Gastroesophageal sphincter (tissue), 4 donors: ENCODE measurements at places on chromosomes 3 and 15. TPM values are rescaled to one million over a fixed set of nuclear protein-coding genes. Genes with fewer than 3 reads are reported as not detected.

The SI gene
- total RNA-seq = not detected

The DHFR2 gene
- total RNA-seq = 9.0 TPM

The PARL gene
- total RNA-seq = 40.6 TPM

The SLC51B gene
- total RNA-seq = not detected

The IMPG2 gene
- total RNA-seq = 0.81 TPM

The PPM1L gene
- total RNA-seq = 72.4 TPM

The CYP19A1 gene
- total RNA-seq = 1.8 TPM

The CA12 gene
- total RNA-seq = 16.3 TPM

The KIF15 gene
- 0.13 TPM for total RNA-seq

The ALDH1L1 gene
- 16.3 TPM for total RNA-seq

The SHQ1 gene
- 7.0 TPM for total RNA-seq

The TCF12 gene
- 78.1 TPM for total RNA-seq

The FAM98B gene
- 11.6 TPM for total RNA-seq
